Muscle of leg (tissue), 16 donors: ENCODE measurements at places on chromosomes 6 and 20. TPM values are rescaled to one million over a fixed set of nuclear protein-coding genes. Genes with fewer than 3 reads are reported as not detected.

DNA sequence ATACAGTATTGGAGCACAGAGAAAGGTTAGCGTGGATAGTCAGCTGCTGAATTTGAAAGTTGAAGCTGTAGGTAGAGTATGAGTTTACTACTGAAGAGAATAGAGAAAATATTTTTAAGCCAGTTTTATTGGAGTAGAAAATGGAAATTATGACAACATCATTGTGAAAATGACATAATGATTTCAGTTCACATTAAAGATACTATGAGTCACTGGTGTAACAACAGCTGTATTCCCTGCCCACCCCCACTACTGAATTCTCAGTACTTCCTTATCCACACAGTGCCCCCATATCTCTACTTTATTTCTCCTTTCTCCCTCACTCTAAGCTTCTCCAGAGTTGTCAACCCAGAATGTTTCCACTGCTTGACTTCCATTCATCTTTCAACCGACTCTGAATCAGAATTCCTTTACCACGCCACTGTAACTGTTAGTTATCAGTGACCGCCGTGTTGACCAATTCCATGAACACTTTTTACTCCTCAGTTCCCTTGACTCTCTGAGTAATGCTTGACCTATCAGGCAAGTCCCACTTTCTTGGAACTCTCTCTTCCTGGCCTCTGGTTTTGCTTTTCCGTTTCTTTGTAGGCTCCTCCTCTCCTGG, 139.6 kb downstream of the AIG1 start:
- H3K27me3 ChIP-seq: no peaks in the 10 kb centered on the region
- peak; percentile 76 for DNase-seq
- peak overlapping the region; percentile 71 for H3K27ac ChIP-seq
- no peaks in the 10 kb centered on the region for H3K36me3 ChIP-seq
- H3K4me3 ChIP-seq: no peak overlapping the region

DNA sequence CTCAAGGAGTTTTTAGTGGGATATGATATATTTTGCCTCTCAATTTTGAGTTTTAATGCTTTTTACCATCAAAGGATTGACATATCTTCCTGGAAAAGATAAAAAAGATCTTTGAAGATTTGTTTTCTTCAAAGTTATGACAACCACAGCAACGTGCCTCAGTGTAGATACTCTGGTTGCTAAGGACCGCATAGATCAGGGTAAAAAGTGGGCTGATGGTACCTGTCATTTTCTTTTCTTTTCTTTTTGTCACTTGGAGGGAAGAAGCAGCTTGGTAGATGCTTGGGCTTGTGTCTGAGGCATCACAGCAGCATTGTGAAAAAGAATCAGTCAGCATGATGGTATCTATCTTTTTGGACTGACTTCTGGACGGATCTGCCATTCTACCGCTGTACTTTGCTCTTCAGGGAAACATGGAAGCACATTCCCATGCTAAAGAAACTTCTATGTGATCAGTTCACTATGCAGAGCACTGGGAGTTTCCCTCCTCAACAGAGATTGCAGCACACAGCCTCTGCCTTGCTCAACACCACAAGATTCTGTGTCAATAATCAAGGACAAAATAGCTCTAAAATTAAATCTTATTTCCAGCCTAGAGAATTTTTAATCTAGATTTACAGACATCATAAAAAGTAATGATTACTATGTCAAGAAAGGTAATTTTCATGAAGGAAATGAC, 54.8 kb upstream of the SGK1 start:
- no peaks in the 10 kb centered on the region for H3K36me3 ChIP-seq
- H3K27me3 ChIP-seq: no peaks in the 10 kb centered on the region
- no peak overlapping the region for H3K4me3 ChIP-seq
- no peaks in the 10 kb centered on the region for H3K4me1 ChIP-seq

The SLC17A1 gene
- not detected for total RNA-seq

DNA sequence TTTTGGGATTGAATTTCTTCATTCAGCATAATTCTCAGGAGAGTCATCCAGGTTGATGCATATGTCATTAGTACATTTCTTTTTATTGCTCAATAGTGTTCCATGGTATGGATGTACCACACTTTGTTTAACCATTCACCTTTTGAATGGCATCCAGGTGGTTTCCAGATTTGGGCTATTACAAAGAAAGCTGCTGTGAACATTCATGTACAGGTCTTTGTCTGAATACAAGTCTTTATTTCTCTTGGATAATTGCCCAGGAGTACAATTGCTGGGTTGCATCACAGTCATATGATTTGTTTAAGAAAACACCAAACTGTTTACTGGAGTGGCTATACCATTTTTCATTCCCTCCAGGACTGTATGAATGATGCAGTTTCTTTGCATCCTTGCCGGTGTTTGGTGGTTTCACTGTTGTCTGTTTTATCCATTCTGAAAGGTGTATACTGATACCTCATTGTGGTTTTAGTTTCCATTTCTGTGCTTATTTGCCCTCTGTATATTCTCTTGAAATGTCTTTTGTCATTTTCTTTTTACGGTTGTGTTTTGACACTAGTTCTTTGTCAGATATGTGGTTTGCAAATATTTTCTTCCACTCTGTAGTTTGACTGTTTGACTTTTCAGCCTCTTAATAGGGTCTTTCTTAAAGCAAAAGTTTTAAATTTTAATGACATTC, 8.8 kb downstream of the CDKAL1 start:
- peaks cover 25% of the 10 kb centered on the region for H3K36me3 ChIP-seq
- no peaks in the 10 kb centered on the region for H3K4me1 ChIP-seq
- H3K27ac ChIP-seq: no peak overlapping the region
- H3K27me3 ChIP-seq: no peaks in the 10 kb centered on the region
- DNase-seq: no peak

DNA sequence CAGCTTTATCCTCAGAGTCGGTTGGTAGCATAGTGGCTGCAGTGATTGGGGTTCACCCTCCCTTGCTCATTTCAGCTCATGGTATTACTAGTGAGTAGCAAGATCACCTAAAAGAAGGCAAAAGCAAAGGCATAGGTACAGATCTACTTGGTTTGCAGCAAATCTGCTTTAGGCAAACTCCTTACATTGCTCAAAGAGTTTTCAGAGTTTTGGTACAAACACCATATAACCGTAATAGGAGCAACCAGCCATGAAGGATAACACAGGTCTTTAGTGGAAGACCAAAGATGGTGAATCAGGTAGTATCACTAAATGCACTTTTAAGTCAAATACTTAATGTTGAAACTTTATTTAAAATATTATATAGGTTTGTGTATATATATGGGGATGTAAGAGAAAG, 172.9 kb downstream of the ARID1B start:
- no peaks in the 10 kb centered on the region for H3K36me3 ChIP-seq
- peaks cover 19% of the 10 kb centered on the region for H3K4me1 ChIP-seq
- no peak for DNase-seq
- H3K4me3 ChIP-seq: no peak overlapping the region
- no peaks in the 10 kb centered on the region for H3K27me3 ChIP-seq
- H3K27ac ChIP-seq: no peak overlapping the region

The SLC22A1 gene
- 1.2 TPM for total RNA-seq

The TSPO2 gene
- 0.22 TPM for total RNA-seq

The C20orf144 gene
- 0.04 TPM for total RNA-seq

The USP49 gene
- total RNA-seq: 2.7 TPM

DNA sequence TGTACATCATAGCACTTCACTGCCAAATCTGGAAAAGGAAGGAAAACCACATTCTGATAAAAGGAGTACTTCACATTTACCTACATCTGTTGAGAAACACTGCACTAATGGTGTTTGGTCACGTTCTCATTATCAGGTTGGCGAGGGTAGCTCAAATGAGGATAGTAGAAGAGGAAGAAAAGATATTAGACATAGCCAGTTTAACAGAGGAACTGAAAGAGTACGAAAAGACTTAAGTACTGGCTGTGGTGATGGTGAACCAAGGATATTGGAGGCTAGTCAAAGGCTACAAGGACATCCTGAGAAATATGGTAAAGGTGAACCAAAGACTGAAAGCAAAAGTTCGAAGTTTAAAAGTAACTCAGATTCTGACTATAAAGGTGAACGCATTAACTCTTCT, 32.0 kb upstream of the GJA10 start:
- no peak overlapping the region for H3K4me3 ChIP-seq
- no peak for DNase-seq
- H3K4me1 ChIP-seq: no peaks in the 10 kb centered on the region
- H3K27me3 ChIP-seq: no peaks in the 10 kb centered on the region
- no peak overlapping the region for H3K27ac ChIP-seq
- H3K36me3 ChIP-seq: peaks cover 44% of the 10 kb centered on the region

- H3K27ac ChIP-seq: no peak overlapping the region
- no peaks in the 10 kb centered on the region for H3K4me1 ChIP-seq
- no peaks in the 10 kb centered on the region for H3K27me3 ChIP-seq
- peak; percentile 79 for DNase-seq
- H3K36me3 ChIP-seq: no peaks in the 10 kb centered on the region
These were observed 24.0 kb downstream of the FGD2 start for GRCh38 chr6:37029249-37029971.

The PSORS1C2 gene
- total RNA-seq: not detected

The ITCH gene
- total RNA-seq: 46.4 TPM

DNA sequence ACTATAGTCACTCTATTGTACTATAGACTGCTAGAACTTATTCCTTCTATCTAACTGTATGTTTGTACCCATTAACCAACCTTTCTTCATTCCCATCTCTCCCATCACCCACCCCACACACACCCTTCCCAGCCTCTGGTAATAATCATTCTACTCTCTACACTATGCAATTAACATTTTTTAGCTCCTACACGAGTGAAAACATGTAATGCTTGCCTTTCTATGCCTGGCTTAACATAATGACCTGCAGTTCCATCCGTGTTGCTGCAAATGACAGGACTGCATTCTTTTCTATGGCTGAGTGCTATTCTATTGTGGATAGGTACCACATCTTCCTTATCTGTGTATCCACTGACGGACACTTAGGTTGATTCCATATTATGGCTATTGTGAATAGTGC, 95.5 kb downstream of the ALDH8A1 start:
- H3K4me1 ChIP-seq: no peaks in the 10 kb centered on the region
- DNase-seq: no peak
- no peaks in the 10 kb centered on the region for H3K27me3 ChIP-seq
- no peak overlapping the region for H3K27ac ChIP-seq

DNA sequence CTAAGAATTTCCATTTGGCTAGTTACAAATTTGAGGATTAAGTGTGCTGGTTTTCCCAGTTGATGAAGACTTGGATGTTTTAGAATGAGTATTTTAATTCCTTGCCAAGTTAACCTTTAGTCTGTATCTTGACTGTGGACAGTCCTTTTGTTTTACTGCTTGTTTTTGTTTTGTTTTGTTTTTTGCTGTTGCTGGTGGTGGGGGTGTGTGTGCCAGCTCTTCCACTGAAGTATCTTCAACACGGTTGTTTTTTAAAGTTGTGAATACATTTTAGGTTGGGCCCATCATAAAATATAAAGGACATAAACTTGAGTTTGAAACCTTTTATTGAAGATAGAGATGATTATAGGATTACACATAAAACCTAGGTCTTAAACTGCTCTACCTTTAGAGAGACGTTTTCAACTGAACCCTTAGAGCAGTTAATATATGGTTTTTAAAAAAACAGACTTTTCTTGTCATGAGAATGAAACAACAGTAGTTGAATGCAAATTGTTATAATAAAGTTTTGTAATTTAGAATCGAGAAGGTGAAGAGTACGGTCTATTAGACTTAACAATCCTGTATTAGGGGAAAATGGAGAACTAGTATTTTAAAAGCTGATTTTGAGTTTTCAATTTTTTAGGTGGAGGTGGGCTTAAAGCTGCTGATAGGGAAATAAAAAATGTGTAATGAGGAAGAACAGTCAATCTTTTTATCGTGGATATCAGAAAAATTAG, 4.0 kb downstream of the QKI start:
- peaks cover 7% of the 10 kb centered on the region for H3K4me1 ChIP-seq
- DNase-seq: peak; percentile 48
- peak overlapping the region; percentile 94 for H3K4me3 ChIP-seq

DNA sequence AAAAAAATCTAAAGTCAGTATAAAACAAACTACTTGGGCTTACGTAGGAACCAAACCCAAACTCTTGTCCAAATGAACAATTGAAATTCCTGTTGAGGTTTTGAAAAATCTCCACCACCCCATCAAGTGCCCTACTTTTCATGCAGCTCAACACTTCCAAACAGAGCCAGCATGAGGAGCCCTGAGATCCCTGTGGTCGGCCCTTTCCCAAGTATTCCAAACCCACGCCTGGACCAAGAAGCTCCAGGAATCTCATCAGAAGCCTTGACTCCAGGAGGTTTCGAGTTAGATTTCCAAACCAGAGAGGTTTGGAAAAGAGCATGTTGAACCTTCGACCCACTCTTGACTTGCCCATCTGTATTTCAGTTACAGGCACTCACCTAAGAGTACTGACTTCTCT, 179.3 kb downstream of the MTFR2 start:
- no peak for DNase-seq
- H3K27me3 ChIP-seq: no peaks in the 10 kb centered on the region
- peaks cover 2% of the 10 kb centered on the region for H3K36me3 ChIP-seq
- no peak overlapping the region for H3K27ac ChIP-seq
- H3K4me1 ChIP-seq: peaks cover 2% of the 10 kb centered on the region

GRCh38 chr20:43846516-43846905, 68.1 kb upstream of the TOX2 start:
- no peaks in the 10 kb centered on the region for H3K36me3 ChIP-seq
- peaks cover 7% of the 10 kb centered on the region for H3K4me1 ChIP-seq
- no peak for DNase-seq
- no peaks in the 10 kb centered on the region for H3K27me3 ChIP-seq

The TSHZ2 gene
- 11.9 TPM for total RNA-seq

GRCh38 chr6:41639809-41640371, 1.6 kb downstream of the MDFI start:
- H3K27ac ChIP-seq: peak overlapping the region; percentile 92
- H3K36me3 ChIP-seq: peaks cover 17% of the 10 kb centered on the region
- DNase-seq: peak; percentile 94
- peak overlapping the region; percentile 78 for H3K4me3 ChIP-seq
- peaks cover 81% of the 10 kb centered on the region for H3K4me1 ChIP-seq

GRCh38 chr6:36375644-36376155, 11.8 kb downstream of the ETV7 start:
- peaks cover 26% of the 10 kb centered on the region for H3K27me3 ChIP-seq
- no peaks in the 10 kb centered on the region for H3K4me1 ChIP-seq
- H3K36me3 ChIP-seq: no peaks in the 10 kb centered on the region
- DNase-seq: no peak

DNA sequence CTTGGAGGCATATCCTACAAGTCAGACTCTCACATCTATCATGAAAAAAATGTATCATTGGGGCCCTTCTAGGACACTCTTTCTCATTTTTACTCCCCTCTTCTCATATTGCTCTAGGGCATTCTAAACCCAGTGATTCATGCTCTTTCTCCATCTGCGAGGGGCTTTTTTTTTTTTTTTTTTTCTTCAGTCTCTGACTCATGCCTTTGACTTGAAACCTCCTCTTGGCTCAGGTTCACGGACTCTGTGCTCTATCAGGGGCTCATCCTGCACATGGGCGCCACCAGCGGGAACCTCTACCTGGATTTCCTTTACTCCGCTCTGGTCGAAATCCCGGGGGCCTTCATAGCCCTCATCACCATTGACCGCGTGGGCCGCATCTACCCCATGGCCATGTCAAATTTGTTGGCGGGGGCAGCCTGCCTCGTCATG, 17.8 kb downstream of the SLC22A1 start:
- no peaks in the 10 kb centered on the region for H3K27me3 ChIP-seq
- H3K4me3 ChIP-seq: no peak overlapping the region
- H3K27ac ChIP-seq: no peak overlapping the region
- no peaks in the 10 kb centered on the region for H3K4me1 ChIP-seq
- peaks cover 15% of the 10 kb centered on the region for H3K36me3 ChIP-seq
- DNase-seq: peak; percentile 63

The HACE1 gene
- total RNA-seq: 11.0 TPM

GRCh38 chr6:129748212-129748900, 38.4 kb upstream of the ARHGAP18 start:
- H3K36me3 ChIP-seq: no peaks in the 10 kb centered on the region
- H3K27me3 ChIP-seq: no peaks in the 10 kb centered on the region
- DNase-seq: peak; percentile 35
- H3K4me3 ChIP-seq: no peak overlapping the region
